Neuronal stem cell (in vitro differentiated cells): ENCODE measurements at places on chromosomes 6 and 20.
A peak's percentile ranks its signal among the peaks of the same experiment; 100 is the strongest.

GRCh38 chr6:56220078-56220477 lies 27.3 kb downstream of the COL21A1 start:
- no peak for DNase-seq

DNA sequence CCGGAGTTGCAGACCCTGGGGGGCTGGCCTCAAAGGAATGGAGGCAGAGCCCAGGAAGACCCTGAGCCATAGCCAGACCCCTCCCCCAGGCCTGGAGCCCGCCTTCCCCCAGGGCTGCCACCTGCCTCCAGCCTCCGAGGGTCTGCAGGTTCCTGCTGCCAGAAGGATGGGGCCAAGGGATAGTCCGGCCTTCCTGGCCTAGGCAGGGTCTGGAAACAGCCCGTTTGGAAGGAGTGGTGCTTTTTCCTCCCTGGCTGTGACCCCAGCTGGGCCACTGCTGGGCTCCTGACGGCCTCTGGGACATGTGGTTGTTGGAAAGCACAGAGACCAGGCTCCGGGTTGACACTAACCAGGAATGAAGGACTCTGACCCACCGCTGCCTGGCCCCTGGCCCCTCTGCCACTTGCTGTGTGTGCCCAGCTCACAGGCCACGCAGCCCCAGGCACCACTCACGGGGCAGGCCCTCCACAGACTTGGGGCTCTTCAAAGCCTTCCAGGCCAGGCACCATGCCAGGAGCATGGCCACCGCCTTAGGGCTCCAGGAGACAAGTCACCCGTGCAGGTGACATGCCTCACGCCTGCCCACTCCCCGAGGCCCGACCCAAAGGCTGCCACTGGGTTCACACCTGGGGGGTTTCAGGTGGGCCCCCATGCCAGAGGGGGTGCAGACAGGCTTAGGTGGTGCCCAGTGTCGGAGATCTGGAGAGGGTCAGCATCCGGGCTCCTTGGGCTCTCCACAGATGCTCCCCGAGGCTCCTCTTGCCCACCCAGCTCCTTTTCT lies 3.9 kb upstream of the LAMA5 start:
- DNase-seq = no peak

- no peak for DNase-seq
Observed at GRCh38 chr6:36824253-36824652, 15.0 kb downstream of the CPNE5 start.

DNA sequence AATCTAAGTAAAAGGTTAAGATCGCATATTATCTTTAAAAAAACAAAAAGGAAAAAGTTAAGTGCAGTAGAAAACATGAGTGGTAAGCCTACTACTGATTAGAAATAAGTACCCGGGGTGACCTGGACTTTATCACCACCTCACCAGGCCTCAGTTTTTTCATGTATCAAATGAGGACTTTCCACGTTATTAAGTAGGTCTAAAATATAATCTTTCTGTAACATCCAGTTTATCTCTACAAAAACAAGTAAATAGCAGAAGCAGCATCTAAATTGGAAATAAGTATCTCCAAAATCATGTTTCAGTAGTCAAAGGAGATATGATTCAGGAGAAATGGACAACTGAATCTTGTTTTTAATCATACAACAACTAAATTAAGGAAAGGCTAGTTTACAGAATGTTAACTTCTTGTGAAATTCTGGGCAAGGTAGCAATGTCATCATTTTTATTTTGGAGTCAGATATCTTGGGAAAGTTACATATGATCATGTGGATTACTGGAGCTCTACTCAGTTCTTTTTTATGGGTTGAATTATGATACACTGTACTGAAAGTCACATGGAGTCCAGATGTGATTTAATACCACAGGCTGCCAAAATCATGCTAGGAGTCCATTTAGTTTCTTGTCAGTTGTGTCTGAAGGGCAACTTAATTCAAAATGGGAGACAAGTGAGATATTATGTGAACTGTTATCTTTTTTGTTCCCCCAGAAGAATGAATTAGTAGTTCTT lies 114.7 kb upstream of the PRL start:
- no peak for DNase-seq

GRCh38 chr6:16007146-16007545 lies 121.7 kb upstream of the MYLIP start:
- DNase-seq = no peak

GRCh38 chr20:4802023-4802422 lies 80.3 kb downstream of the PRND start:
- DNase-seq = no peak

GRCh38 chr6:47091886-47092668 lies 49.9 kb upstream of the ADGRF1 start:
- no peak for DNase-seq

DNA sequence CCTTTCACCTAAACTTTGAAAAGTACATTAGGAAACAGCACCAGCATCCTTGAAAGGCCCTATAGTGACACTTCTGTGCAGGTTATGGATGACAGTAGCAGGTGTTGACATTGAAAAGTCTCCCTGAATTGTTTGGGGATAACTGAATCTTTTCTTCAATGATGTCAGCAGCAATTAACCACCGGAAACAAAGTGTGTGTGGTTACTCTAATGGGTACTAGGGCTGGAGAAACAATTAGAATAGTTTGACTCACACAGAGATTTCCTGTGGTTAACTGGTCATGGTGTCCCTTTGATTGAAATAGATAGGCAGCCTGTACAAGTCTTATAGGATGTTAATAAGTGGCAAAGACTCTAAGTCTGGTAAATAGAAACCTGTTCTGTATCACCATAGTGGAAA lies 189.1 kb downstream of the TBX18 start:
- DNase-seq = no peak

DNA sequence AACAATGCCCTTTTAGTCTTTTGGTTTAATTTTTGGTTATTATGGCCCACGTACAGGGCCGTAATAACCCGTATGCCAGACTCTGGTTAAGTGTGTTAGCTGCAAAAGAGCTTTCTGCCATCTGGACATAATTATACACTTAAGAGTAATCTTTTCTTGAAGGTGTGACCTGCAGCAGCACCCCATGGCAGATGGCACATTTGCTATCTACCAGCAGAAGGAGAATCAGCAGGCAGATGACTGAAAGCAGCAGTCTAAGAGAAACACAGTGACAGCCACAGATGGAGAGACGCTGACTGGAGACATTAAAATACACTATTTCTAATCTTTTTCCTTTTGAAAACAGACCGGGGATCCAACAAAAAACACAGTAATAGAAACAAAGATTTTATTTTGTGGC lies 18.7 kb downstream of the ASF1A start:
- DNase-seq = no peak

- DNase-seq = no peak
Observed at GRCh38 chr6:106279179-106279578, 46.4 kb downstream of the ATG5 start.

- no peak for DNase-seq
Observed at GRCh38 chr6:46130666-46131065, 877 bp downstream of the ENPP4 start.

DNA sequence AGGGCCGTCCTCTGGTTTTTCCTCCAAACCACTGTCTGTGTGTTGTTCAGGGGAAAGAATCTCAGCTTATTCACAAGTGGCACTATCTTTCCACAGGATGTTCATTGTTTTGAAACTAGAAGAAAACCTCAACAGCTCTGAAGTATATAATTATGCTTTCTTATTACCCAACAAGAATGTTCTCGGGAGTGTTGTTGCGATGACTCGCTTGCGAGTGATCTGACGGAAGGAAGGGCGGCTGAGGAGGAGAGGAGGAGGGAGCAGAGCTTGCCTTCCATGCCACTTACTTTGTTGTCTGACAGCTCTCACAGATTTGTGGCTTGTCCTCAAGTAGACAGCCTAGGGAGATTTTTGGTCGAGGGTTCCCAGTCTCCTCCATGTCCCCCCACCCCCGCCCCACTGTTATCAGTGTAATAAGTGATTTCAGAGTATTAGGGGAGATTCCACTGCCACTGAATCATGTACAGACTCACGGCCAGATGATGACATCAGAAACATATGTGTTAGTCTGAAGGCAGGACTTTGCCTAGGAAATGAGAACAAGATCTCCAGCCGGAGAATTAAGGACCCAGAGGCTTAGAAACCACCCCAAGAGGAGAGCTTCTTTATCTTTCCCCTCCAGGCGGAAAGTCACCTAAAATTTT lies 80.7 kb upstream of the CCN6 start:
- DNase-seq = no peak

DNA sequence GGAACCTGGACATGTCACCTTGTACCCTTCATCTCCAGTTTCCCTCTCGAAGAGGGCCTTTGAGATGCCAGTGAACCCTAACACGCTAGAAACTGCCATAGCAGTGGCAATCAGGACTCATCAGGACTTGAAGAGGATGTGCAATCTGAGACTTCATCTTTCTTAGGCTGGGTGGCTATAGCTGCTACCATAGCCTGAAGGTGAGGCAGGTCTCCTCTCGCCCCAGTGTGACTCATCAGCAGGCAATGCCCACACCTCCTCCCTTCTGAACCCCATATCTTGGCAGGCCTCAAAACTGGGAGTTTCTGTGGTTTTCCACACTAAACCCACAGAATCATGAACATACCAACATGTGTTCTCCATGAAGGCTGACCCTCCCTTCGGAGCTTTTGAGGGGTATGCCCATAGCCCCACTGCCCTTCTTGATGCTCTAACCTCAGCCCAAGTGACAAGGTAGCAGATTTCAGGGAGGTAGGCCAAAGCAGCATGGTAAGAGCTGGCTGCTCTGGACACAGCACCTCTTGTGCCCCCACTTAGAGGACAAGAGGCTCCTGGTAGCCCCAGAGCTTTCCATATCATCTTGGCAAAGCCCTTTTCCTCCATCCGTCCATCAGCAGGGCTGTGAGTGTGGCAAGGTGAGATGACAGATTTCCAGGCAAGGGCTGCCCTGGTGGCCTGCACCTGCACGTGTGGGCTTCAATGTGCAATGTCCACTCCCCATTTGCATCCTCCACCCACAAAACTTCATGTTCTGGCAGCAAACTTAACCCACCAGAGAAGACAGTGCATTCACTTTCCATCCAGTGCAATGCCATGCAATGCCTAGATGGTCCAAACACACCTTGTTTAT lies 2.6 kb downstream of the BLCAP start:
- DNase-seq = no peak

- no peak for DNase-seq
Observed at GRCh38 chr20:3414122-3414521, 6.7 kb upstream of the DNAAF9 start.

- no peak for DNase-seq
Observed at GRCh38 chr6:170225852-170226417, 64.9 kb downstream of the DLL1 start.

DNA sequence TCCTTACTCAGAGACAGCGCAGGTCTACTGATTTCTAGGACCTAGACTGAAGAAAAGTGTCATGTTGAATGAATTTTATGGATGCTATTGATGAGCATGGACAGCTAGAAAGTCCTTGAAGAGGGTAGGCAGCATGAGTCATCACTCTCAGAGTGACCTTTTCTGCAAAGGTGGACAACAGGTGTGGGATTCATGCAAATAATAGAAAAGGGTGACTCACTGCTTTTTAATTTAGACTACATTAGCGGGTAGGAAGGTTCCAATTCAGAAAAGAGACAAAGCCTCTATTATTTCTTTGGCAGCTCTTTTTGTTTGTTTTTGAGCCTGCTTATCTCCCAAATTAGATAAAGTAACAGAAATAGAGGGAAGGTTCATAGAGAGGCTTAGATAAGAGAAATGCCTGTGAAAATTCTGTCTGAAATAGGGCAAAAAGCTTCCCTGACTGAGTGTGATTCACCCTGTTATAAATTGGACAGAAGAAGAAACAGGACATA lies 191.4 kb downstream of the TENT5A start:
- DNase-seq = peak; percentile 9
